Aortic smooth muscle cell (primary cell): ENCODE measurements at places on chromosomes 1 and 21. TPM values are rescaled to one million over a fixed set of nuclear protein-coding genes. Genes with fewer than 3 reads are reported as not detected.

Gene PLPPR4
- total RNA-seq = 0.50 and 1.6 TPM in 2 replicates

Gene LAPTM5
- 0.44 and 1.3 TPM in 2 replicates for total RNA-seq

Gene POLR3GL
- total RNA-seq = 26.4 and 27.6 TPM in 2 replicates

Gene PAX7
- 0.13 TPM in 1 of 2 replicates, not detected in the other for total RNA-seq

Gene OLFM3
- total RNA-seq = not detected in 2 replicates

Gene TMEM52
- total RNA-seq = not detected in 2 replicates

Gene MLLT11
- 4.2 and 4.5 TPM in 2 replicates for total RNA-seq

Gene NUDT4B
- total RNA-seq = 20.1 and 26.1 TPM in 2 replicates

Gene SLC22A15
- 1.3 and 1.9 TPM in 2 replicates for total RNA-seq

Gene OLIG1
- not detected in 2 replicates for total RNA-seq

Gene PADI4
- total RNA-seq = not detected in 2 replicates

Gene CFAP45
- total RNA-seq = 1.3 TPM in 2 replicates
